RPMI8226 (cell line): ENCODE measurements at places on chromosomes 16 and 17.

- no peak for DNase-seq
These were observed 414.0 kb upstream of the RBFOX1 start for GRCh38 chr16:6918646-6919045.

DNA sequence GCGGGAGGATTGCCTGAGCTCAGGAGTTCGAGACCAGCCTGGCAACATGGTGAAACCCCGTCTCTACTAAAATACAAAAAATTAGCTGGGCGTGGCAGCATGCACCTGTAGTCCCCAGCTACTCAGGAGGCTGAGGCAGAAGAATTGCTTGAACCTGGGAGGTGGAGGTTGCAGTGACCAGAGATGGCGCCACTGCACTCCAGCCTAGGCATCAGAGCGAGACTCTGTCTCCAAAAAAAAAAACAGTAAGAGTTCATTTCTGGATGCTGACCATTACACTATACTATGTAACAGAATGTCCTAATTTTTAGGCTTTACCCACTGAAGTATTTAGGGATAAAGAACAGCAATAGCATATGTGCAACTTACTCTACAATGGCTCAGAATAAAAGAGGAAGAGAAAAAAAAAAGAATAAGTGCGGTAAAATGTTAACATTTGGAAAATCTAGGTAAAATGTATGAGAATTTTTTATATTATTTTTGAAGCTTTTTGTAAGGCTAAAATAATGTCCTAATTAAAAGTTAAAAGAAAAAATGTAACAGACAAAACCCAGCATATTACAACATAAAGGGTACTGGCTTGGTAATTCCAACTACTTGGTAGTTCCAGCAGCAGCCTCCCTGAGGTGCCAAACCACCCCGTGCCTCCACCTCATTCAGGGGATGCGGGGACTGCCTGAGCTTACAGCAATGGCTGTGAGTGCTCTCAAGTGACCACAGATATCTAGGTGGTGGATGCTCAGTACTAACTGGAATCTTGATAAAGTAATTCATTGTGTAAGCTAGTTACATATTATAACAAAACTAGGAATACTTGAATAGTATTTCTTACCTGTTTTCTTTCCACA is 10.9 kb downstream of the COPS3 start:
- DNase-seq: no peak

- no peak for DNase-seq
These were observed 147.9 kb upstream of the CHMP6 start for GRCh38 chr17:80843741-80844156.

- DNase-seq: no peak
These were observed 6.9 kb downstream of the GPR179 start for GRCh38 chr17:38336838-38337237.

GRCh38 chr16:81797443-81797842 is 18.4 kb downstream of the PLCG2 start:
- DNase-seq: peak; percentile 33

- DNase-seq: no peak
These were observed 26.7 kb downstream of the DNASE1 start for GRCh38 chr16:3681206-3681605.

- DNase-seq: no peak
These were observed 15.0 kb downstream of the SMPD3 start for GRCh38 chr16:68433316-68433715.

DNA sequence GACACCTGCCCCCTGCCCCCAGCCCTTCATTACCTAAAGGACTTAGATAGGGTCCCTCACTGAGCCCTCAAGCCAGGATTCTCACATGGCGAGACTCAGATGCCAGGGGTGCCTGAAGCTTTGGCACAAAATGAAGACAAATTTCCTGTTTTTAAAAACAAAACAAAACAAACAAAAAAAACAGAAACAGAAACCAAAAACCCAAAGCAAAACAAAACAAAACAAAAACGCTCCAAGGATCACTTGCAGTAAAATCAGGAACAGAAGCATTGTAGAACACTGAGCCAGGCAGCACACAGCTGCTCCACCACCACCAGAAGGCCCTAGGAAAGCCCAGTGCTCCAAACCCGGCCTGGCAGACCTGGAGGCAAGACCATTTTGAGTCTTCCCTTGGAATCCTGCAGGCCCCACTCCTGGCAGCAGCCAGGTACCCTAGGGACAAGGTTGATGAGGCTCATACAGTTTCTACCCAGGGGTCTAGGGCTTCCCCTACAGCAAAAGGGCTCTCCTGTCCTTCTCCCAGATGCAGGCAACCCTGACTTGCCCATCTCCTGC is 20.8 kb downstream of the MYO18A start:
- DNase-seq: no peak

- DNase-seq: peak; percentile 81
These were observed 1.3 kb downstream of the RAB37 start for GRCh38 chr17:74738051-74738996.

DNA sequence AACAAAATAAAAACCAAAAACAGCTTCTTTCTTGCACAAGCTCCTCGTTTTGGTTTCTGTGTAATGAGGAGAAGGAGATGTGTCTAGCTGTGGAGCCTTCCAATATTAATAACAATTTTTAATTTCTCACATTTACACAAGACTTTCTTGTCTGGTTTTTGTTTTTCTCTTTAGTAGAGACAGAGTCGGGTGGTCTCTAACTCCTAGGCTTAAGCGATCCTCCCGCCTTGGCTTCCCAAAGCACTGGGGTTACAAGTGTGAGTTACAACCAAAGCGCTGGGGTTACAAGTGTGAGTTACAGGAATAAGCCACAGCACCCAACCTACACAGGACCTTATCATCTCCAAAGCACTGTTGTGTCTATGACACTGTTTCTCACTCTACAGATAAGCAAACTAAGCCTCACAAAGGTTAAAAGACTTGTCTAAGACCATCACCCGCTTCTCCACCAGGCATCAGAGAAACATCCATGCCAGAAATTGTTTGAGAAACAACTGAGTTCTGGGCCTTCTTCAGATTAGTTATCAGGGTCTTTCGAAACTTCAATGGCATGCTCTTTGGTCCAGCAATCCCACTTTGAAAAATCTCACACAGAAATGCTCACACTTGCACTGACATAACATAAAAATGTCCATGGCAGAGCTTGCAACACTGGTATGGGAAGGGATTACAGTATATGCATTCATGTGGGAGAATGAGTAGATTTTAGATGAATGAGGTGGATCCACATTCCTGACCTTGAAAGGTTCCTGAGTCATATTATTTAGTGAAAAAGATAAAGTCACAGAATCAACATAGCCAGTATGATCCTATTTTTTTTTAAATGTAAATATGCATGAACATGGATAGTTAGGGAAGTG is 3.9 kb downstream of the ABAT start:
- DNase-seq: no peak

GRCh38 chr17:72775237-72775636 is 317.3 kb downstream of the SLC39A11 start:
- no peak for DNase-seq

- DNase-seq: peak; percentile 56
These were observed 32.6 kb upstream of the CBFA2T3 start for GRCh38 chr16:89009343-89010209.

DNA sequence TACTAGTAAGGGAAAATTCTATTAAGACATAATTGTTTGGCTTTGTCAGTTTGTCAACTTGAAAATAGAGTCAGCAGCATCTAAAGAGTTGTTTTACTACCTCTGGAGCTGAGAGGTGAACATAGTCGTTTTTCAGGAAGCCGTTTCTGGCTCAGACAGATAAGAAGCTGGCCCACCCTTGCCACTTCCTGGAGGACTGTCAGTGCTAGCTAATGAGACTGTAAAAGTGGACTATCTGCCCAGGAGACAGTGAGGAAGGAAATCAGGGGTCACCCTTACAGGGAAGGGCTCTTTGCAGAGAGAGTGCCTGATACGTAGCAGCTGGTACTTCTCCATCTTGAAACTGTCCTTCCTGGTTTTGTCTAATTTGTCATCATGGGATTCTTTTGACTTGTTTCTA is 328.7 kb downstream of the WWOX start:
- no peak for DNase-seq
